Cortex of kidney (tissue), 1 donor: ENCODE measurements at places on chromosomes 3 and 15.

DNA sequence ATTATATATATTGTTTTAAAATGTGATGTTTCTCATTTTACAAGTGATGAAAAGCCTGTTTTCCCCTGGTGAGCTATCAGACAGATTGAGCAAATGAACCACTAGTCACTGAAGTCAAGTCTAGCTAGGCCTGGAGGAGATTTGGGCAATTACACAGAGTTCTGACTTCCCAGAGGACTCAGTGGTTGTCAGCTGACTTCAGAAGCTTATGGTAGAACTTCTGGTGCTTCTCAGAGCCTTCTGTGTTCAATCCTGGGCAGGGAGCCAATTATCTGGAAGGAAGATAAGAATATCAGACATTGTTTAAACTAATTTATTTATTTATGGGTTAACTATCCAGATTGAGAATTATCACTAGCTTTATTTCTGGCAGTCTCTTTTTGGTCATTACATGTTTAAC, 37.7 kb upstream of the NAALADL2 start:
- no peak for DNase-seq

DNA sequence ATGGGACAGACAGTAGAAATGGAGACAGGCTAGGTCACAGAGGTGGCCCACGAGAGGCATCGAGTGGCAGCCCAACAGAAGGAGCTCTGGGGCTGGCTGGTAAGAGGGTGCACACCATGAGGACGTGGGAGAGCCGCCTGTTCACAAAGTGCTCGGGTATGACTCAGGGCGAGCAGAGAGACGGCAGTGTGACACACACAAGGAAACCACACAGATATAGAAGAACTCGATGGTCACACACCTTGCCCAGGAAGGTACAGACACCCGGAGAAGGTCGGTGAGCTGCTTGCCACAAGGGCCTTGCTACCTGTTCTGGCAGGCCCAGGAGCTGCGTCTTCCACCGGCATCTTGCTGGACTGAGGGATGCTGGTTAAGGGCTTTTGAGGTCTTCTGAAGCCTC, 50.2 kb downstream of the CA12 start:
- DNase-seq: no peak

DNA sequence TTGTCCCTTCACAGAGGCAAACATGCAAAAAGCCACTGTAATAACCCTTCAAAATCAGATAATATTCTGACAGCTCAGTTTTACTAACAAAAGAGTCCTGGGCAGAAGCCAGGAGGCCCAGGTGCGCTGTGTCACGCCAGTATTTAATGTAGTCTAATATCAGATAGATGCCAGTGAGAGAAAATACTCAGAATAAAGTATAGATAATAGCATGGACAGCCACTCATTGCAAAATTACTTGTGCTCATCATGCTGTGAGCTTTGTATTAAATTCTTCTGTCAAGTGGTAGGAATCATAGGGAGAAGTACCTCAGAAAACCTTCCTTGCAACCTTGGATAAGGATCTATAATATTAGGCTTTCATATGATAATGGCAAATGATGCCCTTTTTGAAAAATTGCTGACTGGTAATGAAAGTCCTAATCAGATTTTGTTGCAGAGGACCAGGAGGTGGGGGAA, 1154.3 kb downstream of the ROBO1 start:
- no peak for DNase-seq

GRCh38 chr3:192121923-192122322, 605.4 kb downstream of the FGF12 start:
- no peak for DNase-seq

GRCh38 chr3:36714343-36715086, 49.8 kb downstream of the DCLK3 start:
- no peak for DNase-seq

GRCh38 chr15:73800662-73801345, 47.7 kb upstream of the INSYN1 start:
- no peak for DNase-seq

- DNase-seq: no peak
Measured at GRCh38 chr15:70629735-70630273, 133.6 kb downstream of the UACA start.

GRCh38 chr3:188390775-188391443, 237.0 kb downstream of the LPP start:
- no peak for DNase-seq

GRCh38 chr3:23219117-23219516, 16.0 kb downstream of the UBE2E2 start:
- no peak for DNase-seq

- DNase-seq: no peak
Measured at GRCh38 chr3:133570139-133570936, 3.1 kb upstream of the CDV3 start.

DNA sequence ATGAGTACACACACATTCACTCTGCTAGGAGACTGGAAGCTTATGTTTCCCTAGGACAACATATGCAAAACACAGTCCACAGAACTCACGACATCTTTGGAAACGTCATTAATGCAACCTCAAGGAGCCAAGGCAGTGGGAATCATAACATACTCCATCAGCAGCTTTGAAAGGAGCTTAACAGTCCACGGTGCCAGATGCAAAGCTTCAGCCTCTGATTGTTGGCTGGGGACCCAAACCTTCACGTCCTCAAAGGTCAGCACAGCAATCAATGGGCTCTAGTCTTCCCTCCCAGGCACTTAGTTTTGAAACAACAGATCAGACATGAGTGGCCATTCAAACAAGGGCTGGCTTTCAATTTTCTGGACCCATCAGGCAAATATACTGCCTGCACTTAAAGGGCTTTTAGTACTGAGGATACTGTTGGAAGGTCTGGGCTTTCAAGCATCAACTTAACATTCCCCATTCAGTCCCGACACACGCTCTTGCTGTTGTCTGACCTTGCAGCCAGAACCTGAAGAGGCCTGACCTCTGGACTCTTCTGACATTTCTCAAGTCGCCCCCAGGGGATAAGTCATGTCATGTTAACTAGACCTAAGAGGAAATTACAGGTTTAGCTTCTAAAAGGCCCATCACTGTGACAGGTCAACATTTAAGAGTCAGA, 223.0 kb downstream of the PDZRN3 start:
- DNase-seq: no peak

DNA sequence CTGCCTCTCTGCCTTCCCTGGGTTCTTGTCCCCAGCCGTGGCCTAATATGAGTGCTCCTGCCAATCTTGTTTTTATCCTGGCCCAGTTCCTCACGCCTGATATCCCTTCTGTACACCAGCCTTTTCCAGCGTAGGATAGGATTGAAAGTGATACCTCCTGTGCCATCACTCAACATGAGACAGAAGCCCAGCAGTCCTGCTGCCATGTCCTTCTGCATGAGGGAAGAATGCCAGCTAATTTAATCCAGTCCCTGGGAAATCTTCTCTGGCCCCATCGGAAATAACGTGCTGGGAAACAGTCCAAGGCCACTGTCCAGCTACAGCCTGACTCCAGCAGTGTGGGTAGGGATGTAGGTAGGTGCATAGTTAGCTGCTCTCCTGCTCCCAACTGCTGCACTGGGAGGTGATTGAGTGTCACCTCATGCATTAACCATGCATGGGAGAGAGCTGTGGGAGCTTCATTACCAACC, 92.0 kb upstream of the TPM1 start:
- no peak for DNase-seq

GRCh38 chr3:32616267-32616962, 45.8 kb upstream of the DYNC1LI1 start:
- DNase-seq: no peak

DNA sequence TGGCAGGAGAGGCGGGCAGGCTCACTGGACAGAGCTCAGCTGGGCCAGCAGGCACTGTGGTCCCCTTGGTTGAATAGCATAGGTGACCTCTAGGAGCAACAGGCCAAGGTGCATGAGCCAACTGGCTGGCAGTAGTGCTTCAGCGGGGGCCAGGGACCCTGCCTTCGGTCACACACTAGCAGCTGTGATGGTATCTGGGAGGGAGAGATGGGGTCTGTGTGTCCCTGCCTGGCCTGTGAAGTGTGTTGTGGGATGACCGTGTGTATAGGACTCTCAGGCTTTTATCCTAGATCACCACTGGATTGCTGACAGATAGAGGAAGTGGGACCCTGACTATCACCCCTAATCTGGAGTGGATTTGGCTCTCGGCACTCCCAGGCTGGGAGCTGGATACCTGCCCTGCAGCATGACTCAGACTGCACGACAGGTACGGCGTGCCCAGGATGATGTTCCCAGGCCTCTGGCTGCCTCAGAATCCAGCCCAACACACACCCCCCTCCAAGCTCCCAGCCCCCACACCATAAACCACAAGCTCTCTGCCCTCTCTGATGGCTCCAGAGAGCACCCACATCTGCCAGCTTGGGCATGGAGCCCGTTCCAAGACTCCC, 7.8 kb downstream of the RPS17 start:
- DNase-seq: no peak

- no peak for DNase-seq
Measured at GRCh38 chr3:78660957-78661356, 1106.8 kb downstream of the ROBO1 start.

- no peak for DNase-seq
Measured at GRCh38 chr3:18758047-18758704, 333.0 kb upstream of the SATB1 start.

DNA sequence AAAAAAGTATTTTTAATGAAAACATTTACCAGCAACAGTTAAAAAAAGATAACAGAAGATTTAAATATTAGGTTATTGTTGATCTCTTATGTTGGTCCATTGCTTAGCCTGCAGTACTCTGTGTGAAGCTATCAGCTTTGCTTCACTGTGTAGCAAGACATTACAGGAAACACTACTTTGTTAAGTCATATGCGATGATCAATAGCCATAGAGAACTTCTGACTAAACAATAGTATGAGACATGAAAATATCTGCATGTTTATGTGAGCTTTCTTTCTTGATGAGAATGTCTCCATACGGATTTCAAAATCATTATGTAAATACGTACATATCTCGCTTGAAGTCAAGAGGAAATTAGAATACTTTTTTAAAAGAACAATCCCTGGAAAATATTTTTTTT, 27.0 kb upstream of the CAPN3 start:
- DNase-seq: no peak

- no peak for DNase-seq
Measured at GRCh38 chr15:57557267-57557666, 34.4 kb upstream of the MYZAP start.

- no peak for DNase-seq
Measured at GRCh38 chr3:129651435-129652202, 45.1 kb upstream of the PLXND1 start.

DNA sequence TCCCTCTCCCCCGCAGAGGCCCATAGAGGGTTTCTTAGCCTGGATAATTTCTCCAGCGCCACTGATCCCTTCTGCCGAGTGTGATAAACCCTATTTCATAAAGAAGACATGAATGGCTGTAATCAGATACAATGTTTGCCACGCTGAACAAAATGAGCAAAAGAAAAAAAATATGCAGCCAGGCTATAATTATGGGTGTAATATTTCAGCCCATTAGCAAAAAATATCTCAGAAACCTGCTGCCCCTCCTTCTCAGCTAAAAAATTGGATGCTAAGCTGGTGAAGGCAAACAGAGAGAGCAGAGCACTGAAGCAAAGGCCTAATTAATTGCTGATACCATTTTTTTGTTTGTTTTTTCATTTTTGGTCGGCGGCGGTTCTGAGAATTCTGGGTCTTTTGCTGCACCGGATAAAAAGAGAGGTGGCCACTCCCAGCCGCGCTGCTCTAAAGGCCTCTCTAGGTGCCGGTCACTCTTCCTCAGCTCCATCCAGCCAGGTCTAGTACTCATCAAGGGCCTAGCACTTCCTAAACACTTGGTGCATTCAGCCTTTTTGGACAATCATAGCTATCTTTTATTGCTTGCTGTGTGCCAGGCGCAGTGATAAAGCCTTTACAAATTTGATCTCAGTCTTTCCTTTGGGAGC, 128.7 kb upstream of the TLE3 start:
- no peak for DNase-seq

DNA sequence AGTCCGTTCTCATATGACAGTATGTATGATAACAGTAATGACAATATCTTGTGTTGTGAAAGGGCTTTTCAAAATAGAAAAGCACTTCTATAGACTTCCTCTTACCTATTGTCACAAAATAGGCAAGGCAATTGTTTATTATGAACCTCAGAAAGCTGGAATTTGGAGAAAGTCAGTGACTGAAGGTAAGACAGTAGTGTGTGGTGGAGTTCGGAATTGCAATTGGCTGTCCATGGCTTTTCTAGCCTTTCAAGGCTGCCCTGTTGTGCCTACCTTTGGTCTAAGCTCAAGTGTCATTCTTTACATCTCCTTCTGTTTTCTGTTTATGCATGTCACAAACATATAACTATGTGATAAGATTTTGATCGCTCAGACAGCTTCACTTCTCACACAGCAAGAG, 219.3 kb upstream of the NR2E3 start:
- no peak for DNase-seq
